ENCODE measurements at places on chromosomes 13 and 19.

GRCh38 chr19:13078897-13079541 is 23.6 kb downstream of the LYL1 start:
- peak; percentile 28 for DNase-seq

GRCh38 chr19:40277356-40278059 is 7.6 kb downstream of the AKT2 start:
- no peak for DNase-seq

- DNase-seq = no peak
These were observed 67.3 kb downstream of the ERICH6B start for GRCh38 chr13:45548281-45548680.

GRCh38 chr13:44760434-44760833 is 184.3 kb upstream of the TSC22D1 start:
- DNase-seq = no peak

DNA sequence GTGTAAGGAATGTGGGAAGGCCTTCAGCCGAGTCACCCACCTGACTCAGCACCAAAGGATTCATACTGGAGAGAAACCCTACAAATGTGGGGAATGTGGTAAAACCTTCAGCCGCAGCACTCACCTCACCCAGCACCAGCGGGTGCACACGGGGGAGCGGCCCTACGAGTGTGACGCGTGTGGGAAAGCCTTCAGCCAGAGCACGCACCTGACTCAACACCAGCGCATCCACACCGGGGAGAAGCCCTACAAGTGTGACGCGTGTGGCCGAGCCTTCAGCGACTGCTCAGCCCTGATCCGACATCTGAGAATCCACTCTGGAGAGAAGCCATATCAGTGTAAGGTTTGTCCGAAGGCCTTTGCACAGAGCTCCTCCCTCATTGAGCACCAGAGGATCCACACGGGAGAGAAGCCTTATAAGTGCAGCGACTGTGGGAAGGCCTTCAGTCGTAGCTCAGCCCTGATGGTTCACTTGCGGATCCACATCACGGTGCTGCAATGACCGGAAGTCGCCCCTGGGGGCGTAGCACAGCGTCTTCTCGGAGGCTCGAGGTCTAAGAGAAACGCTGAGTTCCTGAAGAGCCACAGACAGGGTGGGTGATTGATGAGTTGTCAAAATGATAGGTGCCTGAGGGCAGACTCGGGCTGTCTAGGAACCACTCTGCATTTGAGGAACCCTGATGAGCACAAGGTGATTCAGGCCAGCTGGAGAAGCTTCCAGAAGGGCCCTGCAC is 12.2 kb downstream of the ZSCAN22 start:
- no peak for DNase-seq

DNA sequence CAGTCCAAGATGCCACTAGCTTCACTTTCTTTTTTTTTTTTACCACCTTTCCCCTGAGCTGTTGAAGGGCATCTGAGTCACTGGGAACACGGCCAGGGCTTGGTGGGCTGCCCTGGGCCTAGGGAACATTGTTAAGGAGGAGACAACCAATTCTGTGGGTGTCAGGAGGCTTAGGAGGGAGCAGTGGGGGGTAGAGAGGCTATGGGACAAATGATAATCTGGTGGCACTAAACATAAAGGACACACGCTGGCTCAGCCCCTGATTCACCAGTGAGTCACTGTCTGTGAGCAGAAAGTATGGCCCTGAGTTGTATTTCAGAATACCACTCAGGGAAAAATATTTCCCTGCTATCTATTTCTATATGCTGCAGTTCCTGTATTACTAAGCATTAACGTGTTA is 207.8 kb downstream of the DCLK1 start:
- no peak for DNase-seq

- DNase-seq = no peak
These were observed 589 bp downstream of the R3HDM4 start for GRCh38 chr19:912181-913079.

DNA sequence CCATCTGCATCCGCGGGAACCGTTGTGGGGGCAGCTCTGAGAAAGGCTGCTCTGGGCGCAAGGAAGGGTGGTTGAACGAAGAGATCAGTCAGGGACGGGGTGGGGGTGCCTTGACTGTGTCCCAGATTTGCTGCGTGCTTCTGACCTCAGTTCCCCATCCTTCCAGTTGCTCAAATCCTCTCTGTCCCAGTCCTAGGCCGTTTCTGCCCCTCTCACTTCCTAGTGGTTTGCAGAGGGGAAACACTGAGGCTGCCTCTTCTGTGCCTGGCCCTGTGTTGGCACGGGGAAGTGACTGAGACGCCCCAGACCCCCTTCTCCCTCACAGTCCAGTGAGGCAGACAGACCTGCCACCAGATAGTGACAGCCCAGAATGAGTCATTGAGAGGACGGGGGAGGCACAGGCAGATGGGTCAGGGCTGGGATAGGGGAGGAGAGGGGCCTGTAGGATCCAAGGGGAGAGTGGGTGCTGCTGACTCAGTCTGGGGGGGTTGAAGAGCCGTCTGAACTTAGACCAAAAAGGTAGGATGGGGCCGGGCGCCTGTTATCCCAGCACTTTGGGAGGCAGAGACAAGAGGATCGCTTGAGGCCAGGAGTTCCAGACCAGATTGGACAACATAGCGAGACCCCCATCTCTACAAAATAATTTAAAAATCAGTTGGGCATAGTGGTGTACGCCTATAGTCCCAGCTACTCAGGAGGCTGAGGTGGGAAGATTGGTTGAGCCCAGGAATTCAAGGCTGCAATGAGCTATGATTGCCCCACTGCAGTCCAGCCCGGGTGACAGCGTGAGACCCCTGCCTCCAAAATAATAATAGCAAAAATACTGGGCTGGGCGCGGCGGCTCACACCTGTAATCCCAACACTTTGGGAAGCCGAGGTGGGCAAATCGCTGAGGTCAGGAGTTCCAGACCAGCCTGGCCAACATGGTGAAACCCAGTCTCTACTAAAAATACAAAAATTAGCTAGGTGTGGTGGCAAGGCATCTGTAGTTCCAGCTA is 26.5 kb downstream of the NUMBL start:
- DNase-seq = no peak

- DNase-seq = no peak
These were observed 73.7 kb upstream of the IPO5 start for GRCh38 chr13:97879646-97880310.

- no peak for DNase-seq
These were observed 11.1 kb downstream of the PALM start for GRCh38 chr19:719636-720344.

DNA sequence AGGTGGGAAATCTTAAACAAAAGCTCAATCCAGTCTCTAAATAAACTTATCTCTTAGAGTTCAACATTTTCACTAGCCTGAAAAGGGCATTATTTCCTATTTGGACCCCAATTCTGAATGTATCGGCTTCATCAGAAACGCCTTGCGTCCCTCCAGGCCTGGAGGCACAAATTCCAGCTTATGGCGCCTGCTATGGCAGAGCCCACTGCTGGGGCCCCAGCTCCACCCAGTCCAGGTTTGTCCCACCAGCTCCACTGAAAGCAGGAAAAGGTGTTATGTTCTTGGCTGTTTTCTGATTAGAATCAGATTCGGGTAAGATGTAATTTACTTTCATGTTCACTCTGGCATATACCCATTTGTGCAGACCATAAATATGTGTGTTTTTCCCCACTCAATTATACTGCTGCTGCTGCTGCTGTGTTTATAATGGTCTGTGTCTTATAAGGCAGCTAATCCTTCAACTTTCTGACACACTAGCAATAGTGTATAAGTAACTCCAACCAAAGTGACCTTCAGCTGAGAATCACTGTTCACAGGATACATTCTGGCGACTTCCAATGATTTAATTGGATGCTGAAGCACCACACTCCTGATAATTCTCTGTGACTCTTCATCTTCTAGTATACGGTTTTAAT is 6.4 kb downstream of the IRS2 start:
- no peak for DNase-seq

GRCh38 chr13:99990126-99990977 is 8.8 kb downstream of the ZIC2 start:
- DNase-seq = peak; percentile 1

- no peak for DNase-seq
These were observed 576.9 kb downstream of the IRS2 start for GRCh38 chr13:109209526-109209925.
